CD4-positive, alpha-beta T cell treated with Interleukin-10 for 1 hour (primary cell): ENCODE measurements at places on chromosomes 7 and 10.
A peak's percentile ranks its signal among the peaks of the same experiment; 100 is the strongest.

DNA sequence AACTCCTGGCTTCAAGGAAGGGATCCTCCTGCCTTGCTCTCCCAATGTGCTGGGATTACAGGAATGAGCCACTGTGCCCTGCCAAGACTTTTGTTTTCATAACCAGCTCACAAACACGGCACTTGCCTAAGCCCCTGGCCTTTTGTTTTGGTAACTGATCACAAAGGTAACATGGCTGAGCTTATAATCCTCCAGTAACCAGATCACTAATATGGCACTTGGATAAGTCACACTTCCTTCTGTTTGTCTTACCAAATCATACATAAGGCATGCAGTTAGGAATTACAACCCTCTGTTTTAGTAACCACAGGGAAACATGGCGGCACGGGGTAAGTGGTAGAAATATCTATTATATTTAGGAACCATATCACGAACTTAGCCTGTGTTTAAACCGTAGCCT lies 577.1 kb downstream of the CALN1 start:
- DNase-seq: no peak

GRCh38 chr10:12448729-12449391 lies 99.5 kb downstream of the CAMK1D start:
- DNase-seq: peak; percentile 88

GRCh38 chr7:34438436-34438835 lies 219.6 kb upstream of the NPSR1 start:
- DNase-seq: no peak

- DNase-seq: no peak
Observed at GRCh38 chr7:2826771-2827170, 17.3 kb downstream of the GNA12 start.

GRCh38 chr7:78083476-78084120 lies 285.0 kb downstream of the PHTF2 start:
- no peak for DNase-seq

GRCh38 chr7:144100607-144101006 lies 8.8 kb upstream of the OR2A2 start:
- no peak for DNase-seq

DNA sequence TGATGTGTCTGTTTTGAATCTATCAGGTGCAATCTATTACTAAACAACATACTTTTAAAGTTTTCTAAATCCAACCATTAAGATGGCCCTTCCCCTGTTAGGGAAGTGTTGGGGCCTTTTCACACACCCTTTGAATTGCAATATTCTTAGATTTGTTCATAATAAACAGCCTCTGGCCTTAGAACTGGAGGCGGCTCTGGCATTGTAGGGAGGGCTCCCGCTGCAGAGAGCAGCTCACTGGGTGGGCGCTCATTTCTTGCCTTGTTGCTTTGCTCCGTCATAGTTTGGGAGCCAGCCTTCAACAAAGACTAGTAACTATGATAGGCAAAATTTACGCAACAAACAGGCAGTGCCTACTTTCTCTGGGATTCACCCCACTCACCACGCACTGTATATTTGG lies 4.2 kb upstream of the HOXA10 start:
- no peak for DNase-seq

- DNase-seq: no peak
Observed at GRCh38 chr10:1581189-1581588, 156.1 kb downstream of the ADARB2 start.

DNA sequence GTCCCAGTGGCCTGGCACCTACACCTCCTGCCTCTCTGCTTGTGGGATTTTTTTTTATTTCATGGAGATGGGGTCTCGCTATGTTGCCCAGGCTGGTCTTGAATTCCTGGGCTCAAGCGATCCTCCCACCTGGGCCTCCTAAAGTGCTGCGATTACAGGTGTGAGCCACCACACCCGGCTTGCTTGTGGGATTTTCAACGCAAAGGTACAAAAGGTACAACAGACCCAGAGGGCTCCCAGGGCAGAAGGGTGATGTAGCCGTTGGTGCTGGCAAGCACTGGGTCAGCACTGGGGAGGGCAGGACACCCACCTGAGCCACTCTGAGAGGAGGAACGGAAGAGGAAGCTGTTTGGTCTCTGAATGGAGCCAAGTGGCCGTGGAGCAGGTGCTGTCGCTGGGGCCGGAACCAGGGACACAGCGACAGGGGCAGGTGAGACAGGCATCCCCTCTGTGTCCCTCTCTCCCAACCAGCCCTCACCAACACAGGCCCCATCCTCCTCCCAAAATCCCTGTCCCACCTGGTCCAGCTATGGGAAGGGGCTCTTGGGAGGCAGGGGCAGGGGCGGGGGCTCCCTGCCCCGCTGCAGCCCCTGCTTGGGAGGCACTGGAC lies 2.8 kb upstream of the SAP25 start:
- no peak for DNase-seq

DNA sequence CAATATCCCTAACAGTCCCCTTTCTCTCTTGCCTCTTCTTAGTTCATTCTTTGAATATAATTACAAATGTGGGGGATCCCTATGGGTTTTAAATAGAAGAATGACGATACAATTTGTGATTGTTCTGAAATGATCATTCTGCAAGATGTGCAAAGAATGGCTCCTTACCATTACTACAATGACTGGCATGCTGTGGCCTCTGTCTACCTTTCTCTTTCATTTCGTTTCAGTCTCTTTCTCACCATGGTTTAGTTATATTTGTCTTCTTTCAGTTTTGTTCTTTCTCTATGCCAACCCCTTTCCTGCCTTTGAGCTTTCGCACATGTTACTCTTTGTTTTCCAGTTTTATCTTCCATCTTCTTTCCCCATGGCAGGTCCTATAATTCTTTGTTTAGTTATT lies 176.5 kb downstream of the SUGCT start:
- DNase-seq: no peak

DNA sequence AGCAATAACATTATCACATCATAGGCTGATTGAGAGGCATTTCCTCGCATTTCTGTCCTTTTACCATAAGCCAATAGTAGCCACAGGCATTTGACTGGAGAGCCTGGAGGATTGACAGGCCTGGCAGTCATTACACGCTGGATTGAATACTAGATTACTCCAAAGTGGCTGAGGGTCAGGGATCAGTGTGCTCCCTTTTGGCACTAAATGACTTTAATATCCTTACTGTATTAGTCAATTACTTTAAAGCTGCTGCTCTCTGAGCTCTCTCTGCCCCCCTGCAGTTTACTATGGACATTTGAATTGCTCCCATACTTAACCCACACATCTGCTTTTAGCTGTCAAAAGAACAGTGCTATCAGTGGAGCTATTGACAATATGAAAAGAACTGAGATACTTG lies 302.0 kb downstream of the TFEC start:
- DNase-seq: no peak

DNA sequence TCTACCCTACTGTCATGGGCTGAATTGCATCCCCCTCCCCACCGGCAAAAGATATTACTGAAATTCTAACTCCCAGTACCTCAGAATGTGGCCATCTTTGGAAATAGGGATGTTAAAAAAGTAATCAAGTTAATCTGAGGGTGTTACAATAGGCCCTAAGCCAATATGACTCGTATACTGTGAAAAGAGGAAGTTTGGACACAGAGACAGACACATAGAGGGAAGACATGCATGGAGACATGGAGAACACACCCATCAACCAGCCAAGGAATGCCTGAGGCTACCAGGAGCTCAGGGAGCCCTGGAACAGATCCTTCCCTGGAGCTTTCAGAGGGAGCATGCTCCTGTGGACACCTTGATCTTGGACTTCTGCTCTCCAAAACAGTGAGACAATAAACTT lies 138.2 kb upstream of the ADO start:
- DNase-seq: no peak

- no peak for DNase-seq
Observed at GRCh38 chr10:62393237-62393636, 19.1 kb downstream of the ZNF365 start.

DNA sequence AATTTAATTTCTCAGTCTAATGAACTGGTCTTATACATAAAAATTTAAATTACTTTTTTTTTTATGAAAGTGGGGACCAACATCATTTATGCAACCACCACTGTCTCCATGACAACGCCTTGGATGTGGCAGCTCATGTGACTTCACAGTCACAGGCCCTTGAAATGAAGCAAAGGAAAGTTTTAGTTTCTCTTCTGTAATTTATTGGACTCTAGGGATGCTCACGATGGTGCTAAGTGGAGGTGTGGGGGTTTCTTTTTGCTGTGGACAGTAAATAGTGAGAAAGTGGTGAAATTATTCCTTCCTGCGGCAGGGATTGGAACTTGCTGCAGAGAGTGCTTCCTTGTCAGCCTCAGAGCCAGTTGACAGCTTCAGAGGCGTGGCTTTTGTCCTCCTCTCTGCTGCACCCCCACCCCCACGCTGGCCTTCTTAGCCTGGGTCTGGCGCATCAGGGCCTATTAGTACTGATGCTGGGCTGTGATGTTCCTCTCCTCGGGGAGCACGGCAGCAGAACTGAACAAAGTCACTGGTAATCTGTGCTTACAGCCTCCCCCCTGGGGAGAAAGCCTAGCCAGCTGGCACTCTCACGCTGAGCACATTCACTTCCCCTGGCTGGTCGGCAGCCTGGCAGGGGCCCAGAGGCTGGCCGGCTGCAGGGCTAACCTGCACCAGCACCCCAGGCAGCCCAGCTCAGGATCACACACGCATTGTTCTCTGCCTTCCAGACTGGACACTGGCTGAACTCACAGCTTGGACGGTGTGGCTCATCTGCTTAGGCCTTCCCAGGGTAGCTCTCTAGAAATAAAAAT lies 517.5 kb upstream of the GALNT17 start:
- no peak for DNase-seq

- DNase-seq: no peak
Observed at GRCh38 chr7:76509931-76510877, at the start of gene UPK3B. UPK3B (plus strand) TSS chr7:76510552; CDS start chr7:76510653, 101 bp downstream.

DNA sequence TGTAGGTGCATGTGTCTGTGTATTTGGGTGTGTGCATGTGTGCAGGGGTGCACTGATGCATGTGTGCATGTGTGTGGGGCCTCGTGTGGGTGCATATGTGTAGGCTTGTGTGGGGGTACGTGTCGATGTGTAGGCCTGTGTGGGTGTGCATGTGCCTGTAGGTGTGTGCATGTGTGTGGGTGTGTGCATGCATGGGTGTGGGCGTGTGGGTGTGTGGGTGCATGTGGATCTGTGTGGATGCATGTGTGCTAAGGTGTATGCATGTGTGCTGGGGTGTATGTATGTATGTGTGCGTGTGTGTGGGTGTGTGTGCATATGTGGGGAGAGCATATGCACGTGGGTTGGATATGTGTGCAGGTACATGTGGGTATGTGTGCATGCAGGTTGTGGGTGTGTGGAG lies 73.2 kb downstream of the NKX6-2 start:
- no peak for DNase-seq

DNA sequence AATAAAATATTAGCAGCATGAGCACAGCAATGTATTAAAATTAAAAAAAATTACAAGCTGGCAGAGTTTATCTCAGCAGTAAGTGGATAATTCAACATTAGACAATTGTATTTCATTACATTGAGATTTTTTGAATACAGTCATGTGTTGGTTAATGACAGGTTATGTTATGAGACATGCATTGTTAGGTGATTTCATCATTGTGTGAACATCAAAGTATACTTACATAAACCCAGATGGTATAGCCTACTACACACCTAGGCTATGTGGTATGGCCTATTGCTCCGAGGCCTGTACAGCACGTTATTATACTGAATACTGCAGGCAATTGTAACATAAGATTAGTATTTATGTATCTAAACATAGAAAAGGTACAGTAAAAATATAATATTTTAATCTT lies 29.7 kb downstream of the CCDC6 start:
- no peak for DNase-seq

- no peak for DNase-seq
Observed at GRCh38 chr7:142420554-142421362, 162.9 kb upstream of the PRSS58 start.

DNA sequence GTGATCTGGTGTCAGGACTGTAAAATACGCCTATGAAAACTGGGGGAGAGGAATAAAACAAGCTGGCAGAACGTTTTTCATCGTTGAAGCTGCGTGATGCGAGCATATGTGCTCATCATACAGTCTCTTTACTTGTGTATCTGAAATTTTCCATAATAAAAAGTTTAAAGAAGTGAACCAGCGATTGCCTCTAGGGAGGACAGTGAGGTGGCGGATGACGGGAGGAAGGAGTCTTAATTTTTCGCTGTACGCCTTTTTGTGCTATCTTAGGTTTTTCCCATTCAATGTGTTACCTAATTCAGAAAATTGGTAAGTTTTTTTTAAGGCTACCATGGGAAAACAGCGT lies 891 bp upstream of the WAPL start:
- no peak for DNase-seq

GRCh38 chr10:58318346-58318745 lies 16.5 kb upstream of the UBE2D1 start:
- no peak for DNase-seq

GRCh38 chr7:47443049-47443448 lies 138.9 kb downstream of the TNS3 start:
- no peak for DNase-seq

DNA sequence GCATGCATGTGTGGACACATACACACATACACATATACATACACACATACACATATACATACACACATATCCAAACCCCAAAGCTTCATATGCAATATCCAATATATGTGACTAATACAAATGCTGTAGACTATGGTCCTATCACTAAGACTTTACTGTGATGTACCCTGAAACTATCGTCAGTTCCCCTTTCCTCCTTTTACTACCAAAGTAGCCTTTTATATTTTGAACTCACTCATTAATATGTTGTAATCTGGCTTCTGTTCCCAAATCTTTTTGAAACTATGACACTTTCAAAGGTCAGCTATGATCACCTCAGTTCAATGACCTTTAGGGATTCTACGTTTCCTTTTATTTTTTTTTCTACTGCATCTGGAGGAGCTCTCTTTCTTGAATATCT lies 64.8 kb upstream of the TFEC start:
- no peak for DNase-seq

GRCh38 chr10:34407324-34407805 lies 407.7 kb downstream of the PARD3 start:
- no peak for DNase-seq

DNA sequence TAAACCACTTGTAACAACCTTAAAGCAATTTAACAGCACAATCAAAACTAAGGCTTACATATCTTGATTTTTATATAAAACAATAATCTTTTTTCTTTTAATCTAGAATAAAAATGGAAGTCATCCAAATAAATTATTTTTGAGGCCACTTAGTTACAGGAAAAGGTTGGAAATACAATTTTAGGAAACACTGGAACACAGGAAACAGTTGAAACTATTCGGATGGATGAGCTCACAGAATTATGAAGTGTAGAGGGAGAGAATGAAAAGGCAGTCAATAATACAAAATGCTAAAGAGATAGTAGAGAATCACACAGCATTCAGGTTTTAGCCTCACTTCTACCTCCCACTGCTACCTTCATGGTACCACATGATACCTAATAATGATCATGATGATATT lies 124.2 kb downstream of the SEMA3D start:
- DNase-seq: no peak

GRCh38 chr7:50449501-50449880 lies 659 bp downstream of the FIGNL1 start:
- DNase-seq: no peak

- DNase-seq: no peak
Observed at GRCh38 chr7:121341933-121342332, 13.1 kb downstream of the WNT16 start.
